ENCODE measurements at places on chromosomes 4 and X.
A peak's percentile ranks its signal among the peaks of the same experiment; 100 is the strongest.

- no peak for DNase-seq
These were observed 64.6 kb upstream of the MTM1 start for GRCh38 chrX:150503898-150504219.

- no peak for DNase-seq
These were observed 472.0 kb downstream of the ARAP2 start for GRCh38 chr4:35772291-35772690.

DNA sequence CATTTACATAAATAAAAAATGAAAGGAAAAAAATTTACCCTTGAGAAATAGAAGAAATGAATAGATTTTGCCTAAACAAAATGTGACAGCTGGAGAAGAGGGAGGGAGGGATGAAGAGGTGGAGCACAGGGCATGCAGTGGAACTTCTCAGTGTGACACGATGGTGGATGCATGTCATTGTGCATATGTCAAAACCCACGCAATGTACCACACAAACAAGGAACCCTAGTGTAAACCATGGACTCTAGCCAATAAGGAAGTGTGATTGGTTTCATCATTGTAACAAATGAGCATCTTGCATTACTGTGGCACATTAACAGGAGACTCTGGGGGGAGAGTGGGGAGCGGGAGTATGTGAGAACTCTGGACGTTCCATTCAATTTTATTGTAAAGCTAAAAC, 58.6 kb downstream of the GATB start:
- DNase-seq = no peak

GRCh38 chr4:48195374-48195773, 61.3 kb upstream of the TXK start:
- no peak for DNase-seq

DNA sequence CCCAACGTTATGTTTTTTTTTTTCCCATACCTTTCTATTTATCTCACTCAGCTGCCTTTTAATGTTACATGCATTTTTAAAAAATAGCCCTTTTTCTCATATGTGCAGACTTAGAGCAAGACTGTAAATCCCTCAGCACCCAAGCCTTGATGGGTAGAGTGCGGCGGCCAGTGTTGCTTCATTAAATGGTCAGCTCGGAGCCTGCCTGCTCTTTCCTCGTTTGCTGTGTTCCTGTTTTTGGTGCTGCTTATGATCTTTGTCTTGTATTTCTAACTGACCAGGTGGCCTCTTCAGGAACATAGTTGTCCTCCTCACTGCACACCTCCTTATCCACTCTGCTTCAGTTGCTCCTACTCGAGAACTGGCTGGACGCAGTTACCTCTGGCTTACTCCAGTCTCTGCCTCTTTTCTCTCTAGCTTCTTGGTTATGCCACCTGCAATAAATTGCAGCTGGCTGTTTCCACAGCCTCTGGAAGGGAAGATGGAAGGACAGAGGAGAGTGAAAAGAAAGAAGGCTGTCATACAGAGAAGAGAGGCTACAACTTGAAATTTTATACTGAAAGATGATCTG, 10.7 kb downstream of the RBPJ start:
- DNase-seq = no peak

DNA sequence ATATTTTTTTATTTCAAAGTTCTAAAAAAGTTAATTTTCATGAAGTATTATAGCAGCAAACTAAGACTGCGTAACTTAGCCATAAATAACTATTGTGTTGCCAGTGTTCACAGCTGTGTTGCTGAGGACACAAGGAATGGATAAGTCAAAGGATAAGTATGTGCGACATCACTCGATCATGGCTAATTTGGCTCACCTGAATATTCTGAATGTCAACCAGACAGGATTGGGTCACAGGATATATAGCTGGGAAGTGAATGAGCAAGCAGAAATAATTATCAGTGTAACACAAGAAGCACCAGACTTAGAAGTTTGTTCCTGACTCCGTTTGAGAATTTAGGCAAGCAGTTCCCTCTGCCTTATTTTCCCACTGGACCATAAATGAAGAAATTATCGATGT, 33.9 kb downstream of the PRDM8 start:
- DNase-seq = no peak

- no peak for DNase-seq
These were observed 55.2 kb downstream of the HPGD start for GRCh38 chr4:174467107-174467506.

GRCh38 chr4:170003071-170004070, 22.8 kb downstream of the MFAP3L start:
- DNase-seq = no peak

DNA sequence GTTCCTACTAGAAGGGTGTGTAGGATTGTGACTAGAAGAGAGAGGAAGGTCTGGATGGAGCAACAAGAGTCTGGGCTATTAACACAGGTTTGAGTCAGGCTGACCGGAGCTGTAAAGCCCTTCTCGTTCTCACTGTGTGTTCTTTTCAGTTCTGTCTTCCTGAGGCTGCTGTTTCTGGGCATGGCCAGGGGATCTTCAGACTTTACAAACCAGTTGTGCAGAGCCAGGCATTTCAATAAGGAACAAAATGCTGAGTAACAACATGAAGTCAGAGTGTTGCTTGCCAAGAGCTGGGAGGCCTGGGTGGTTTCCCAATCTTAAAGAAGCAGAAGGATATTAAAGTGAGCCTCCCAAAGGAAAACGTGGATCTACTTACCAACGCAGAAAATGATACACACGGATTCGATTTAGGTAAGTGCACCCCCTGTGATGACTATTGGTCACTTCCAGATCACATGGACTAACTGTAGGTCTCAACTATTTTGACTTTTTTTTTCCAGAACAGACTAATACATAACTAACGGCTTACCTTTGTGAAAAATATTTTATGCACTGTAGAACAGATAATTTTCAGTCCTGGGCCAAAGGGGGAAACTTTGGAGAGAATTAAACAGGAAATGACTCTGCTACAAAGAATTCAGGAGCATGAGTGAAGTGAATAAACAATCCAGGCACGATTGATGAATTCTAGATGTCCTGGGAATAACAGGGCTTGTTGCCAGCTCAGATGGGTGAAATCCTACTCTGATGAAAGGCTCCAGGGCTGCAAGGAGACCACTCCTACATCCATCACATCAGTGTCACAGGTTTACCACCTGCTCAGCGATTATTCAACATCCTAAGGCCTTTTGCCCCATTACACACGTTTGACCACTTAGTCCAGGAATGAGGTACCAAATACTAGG, 94.5 kb downstream of the ANXA3 start:
- no peak for DNase-seq

DNA sequence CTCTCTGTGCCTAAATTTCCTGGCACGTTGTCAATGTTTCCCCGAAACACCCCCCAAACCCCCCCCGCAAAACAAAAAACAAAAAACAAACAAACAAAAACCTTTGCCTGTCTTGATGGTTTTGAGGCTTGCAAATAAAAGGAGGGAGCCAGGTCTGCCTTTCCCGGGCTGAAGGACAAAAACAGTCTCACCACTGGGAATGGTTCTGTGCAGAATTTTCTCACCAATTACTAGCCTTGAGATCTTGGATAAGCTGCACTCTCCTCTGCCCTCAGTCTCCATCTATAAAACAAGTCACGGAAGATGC, 15.5 kb downstream of the NKX3-2 start:
- no peak for DNase-seq

DNA sequence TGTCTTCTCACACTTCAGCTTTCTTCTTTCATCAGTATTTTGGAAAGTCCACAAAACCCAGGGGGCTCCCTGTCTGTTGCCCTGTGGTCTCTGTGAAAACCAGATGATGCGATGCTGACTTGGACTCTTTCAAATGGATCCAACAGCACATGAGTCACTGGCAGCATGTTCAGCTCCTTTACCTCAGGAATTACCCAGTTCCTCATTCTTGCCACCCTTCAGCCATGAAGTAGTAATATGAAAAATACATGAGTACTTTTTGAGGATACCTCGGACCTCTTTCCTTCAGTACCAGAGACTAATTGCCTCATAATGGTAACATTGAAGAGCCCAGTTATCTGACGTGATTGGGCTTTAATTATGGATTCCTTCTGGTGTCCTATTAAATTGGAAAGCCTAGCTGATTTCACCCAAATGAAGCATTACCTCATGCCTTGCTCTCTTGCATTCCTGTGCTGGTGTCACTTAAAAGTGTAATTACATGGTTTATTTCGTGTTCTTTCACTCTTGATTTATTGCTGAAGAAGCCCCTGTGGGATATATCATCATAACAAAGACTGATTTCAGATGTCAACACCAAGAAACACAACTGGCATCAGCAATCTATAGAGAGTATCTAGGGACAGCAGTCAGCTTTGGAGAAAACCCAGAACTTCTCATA, 63.4 kb downstream of the NFKB1 start:
- DNase-seq = peak; percentile 21

DNA sequence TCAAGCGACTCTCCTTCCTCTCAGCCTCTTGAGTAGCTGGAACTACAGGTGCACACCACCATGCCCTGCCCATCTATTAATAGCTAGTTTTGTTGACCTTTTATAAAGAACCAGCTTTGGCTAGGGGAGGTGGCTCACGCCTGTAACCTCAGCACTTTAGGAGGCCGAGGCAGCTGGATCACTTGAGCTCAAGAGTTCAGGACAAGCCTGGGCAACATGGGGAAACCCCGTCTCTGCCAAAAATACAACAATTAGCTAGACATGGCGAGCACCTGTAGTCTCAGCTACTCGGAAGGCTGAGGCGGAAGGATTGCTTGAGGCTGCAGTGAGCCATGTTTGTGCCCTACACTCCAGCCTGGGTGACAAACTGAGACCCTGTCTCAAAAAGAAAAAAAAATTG, 2.7 kb downstream of the TKTL1 start:
- DNase-seq = no peak

GRCh38 chr4:101018836-101019235, 328.5 kb downstream of the PPP3CA start:
- DNase-seq = no peak

DNA sequence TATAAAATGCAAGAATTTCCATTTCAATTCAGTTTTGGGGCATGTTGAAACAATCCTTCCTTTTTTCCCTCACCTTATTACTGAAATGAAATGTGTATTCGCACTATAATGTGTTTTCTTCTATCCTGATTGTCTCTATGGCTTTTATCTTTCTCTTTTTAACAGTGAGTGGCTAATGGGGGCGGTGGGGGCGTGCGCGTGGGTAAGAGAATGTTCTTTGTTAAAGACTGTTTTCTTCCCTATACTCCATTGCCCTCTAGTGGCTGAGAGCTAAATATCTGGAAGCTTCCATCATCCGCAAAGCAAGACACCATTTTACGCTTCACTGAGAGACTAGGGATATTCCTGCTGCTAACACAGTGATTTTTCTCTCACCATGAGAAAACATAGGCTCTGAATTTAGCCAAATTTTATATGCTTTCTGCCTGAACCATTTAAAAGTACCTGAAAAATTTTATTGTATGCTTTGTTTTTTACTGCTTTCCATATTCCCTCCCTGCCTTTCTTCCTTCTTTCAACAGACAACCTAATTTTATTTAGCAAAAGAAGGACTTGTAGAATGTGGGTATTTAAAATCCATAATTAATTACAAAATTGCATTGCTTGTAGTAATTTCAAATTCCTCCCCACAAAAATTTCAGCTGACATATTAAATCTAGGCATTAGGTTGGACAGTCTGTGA, 194.0 kb downstream of the GASK1B start:
- no peak for DNase-seq

DNA sequence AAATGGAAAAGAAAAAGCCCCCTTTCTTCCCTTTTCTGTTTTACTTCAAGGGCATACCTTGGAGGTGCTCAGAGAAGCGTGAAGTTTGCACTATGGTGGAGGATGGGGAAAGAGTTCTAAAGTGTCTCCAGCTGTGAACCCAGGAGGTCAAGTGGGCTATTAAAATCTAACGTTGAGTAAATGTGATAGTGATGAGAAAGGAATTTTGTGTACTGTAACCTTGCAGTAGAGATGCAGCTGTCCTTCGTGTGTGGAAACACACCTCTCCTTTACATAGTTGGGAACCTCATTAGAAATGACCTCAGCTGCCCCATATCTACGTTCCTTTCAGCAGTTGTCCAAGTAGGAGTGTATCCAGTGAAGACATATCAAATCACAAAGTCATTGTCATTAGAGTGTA, 26.5 kb downstream of the ADH5 start:
- no peak for DNase-seq

DNA sequence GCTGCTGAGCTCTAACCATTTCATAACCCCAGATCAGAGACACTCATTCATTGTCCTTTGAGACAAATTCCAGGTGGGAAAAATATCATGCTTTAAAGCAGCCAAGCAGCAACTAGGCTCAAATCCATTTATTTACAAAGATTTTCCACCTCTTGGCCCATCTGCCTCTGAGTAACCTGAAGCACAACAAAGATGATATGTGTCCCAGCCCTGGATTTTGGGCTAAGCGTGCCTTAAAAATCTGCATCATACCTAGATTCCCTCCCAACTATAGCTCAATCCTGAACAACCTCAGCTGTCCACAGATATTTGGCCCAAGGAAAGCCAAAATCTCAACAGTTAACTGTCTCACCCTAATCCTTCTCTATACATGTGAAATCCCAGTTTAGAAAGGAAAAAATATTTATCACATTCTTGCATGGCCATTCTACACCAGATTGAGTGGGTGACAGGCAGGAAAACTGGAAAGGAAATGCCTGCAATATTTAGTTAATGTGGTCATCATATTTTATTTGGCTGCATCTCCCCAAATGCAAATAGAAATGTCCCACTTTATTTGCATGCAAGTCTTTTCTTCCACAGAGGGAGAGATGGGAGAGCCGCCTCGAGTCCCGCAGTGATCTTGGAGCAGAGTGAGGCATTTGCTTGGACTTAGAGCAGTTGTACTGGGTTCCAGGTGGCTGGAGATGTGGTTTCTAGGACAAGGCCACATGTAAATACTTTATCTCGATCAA, 146.4 kb upstream of the EOLA2 start:
- no peak for DNase-seq

- DNase-seq = no peak
These were observed 1451.9 kb downstream of the PCDH7 start for GRCh38 chr4:32172086-32172485.

DNA sequence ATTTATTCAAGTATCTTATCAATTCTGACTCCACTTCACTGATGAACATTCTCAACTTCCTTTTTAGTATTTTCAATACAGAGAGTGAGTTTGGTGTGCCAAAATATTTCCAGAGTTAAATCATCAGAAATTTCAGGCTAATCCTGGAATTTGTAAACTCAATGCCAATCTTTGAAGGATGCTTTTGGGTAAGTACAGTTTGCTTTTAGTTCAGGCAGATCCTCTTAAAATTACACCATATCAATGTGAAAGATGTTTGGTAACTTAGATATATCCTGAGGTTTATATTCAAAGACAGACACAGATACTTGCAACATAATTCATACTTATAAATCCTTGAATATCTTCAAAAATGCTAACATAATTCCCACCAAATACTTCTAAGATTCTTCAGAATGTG, 76.0 kb upstream of the FAM47B start:
- DNase-seq = no peak

DNA sequence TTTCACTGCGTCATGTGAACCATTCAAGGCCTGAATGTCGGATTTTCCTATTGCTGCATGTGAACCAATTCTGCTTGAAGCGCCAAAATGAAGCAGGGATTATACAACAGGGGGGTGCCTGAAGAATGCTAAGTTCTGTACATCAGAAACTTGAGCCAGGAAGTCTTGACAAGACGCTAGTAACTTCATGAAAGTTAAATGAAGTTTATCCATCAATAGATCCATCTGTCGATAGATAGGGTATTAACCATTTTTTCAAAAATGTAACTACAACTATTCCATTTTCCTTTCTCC, 590 bp upstream of the NAF1 start:
- no peak for DNase-seq

GRCh38 chr4:11544211-11544610, 115.5 kb upstream of the HS3ST1 start:
- no peak for DNase-seq
